ENCODE measurements at places on chromosomes 6 and 20.

DNA sequence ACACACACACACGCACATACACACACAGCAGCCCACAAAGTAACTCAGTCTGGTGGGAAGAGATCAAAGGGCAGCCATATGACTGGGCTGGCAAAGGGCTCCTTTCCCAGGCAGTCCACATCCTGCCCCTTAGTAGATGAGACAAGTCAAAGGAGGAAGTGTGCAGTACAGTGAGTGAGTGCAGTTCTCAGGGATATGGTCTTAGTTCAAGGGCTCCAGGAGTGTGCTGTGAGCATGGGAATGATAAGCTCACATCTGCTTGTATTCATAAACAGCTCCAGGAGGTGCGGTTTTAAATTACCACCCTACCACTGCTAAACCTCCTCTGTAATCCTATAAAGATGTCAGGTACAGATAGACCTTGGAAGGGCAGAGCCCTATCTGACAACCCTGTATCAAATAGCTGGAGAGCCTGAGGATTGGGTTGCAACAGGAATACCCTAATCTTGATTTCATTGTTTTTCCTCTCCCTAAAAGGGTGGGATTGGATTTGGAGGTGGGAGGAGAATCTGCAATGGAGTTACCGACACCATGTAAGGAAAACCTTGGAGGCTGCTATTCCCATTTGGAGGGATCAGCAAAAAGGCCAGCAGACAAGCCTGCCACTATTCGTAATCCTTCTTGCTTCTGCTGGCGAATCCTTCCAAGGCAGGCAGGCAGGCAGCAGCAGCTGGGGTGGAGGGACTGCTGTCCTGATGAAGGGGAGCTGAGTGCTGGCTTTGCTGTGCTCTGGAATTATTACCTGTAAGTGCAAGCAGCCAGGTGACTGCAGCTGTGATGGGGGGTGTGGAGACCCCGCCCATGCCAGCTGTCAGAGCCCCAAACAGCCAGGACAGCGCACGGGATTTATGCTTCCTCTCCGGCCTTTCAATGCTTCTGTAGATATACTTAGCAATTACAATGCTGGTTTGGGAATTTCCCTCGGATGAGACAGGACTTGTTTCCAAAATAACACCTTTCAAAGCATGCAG, 342.7 kb downstream of the PRL start:
- peak; percentile 41 for DNase-seq

DNA sequence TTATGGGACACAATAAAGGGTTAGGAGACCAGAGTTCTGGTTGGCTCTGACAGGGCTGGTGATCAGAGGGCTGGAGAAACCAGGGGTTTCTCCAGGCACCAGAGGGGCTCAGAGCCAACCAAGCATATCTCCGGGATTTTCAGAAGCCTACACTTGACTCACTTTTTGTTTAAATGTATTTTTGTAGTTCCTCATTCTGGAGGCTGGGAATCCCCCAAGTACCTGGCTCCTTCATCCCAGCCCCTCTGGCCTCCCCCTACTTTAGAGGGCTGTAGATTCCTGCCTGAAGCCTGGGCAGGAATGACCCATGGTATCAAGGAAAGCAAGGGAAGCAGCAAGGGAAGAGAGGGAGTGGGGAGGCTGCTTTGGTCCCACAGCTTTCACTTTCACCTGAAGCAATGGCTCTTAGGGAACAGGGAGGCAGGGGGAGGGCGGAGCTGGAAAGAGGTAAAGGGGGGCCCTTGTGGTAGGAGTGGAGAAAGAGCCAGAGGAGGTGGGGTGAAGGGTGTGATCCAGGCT, 973 bp downstream of the CD40 start:
- DNase-seq = no peak

- no peak for DNase-seq
Observed at GRCh38 chr6:80501636-80502035, 395.2 kb downstream of the BCKDHB start.

DNA sequence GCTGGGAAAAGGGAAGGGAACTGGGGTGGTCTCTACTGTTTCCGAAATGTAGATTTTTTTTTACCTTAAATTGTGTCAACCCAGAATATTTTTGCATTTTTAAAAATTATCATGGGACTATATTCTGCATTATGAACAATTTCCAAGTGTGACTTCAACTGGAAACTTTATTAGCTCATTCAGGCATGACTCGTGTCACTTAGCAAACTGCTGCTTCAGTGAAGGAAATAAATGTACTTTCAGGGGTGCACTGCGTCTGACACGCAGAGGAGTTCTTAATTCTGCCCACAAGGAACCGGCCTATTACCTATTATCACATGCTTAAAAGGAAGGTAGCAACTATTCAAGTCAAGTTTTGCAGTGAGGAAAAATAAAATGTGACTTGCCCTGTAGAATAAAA, 291.3 kb upstream of the PRDM1 start:
- DNase-seq = no peak

GRCh38 chr6:14634072-14634471, 516.5 kb downstream of the CD83 start:
- DNase-seq = no peak

DNA sequence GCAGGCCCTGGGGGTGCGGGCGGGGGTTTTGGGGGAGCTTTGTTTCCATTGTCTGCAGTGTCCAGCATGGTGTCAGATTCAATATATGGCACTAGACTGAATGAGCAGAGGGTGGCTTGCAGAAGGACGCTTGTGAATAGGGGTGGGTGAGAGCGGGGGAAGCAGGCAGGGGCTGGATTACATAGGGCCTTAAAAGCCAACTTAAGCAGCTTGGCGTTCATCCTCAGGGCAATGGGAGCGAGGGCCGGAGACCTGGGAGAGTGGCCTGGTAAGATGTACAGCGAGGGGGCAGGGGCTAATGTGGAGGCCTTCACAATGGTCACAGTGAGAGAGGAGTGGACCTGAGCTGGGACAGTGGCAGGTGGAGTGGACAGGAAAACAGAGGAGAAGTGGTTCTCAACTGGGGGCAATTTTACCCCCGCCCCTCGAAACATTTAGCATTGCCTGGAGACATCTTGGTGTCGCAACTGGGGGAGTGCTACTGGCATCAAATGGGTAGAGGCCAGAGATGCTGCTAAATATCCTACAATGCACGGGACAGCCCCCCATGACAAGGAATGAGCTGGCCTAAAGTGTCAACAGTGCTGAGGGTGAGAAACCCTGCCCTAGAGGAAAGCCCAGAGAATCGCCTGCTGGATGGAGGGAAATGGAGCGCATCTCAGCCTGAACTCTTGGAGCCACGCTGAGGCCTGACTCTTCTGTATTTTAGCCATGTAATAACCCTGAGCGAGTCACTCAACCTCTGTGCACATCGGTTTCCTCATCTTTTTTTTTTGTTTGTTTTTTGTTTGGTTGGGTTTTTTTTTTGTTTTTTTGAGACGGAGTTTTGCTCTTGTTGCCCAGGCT, 15.1 kb upstream of the BAK1 start:
- peak; percentile 59 for DNase-seq

DNA sequence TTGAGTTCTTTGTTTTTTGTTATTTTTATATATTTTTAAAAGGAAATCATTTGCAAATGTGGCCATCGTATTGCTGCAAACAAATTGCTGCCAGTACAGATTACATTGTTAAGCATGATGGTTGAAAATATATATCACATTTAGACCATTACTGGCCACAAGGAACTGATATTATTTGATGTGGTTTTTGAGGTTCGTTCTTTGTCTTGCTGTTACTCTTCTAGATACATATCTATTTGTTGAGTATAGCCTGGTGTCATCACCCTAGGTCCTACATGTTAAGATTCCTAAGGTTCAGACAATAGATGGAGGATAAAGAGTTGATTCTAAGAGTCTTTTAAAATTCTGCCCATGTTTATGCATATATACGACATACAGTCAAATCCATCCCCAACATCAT, 306.0 kb downstream of the FARS2 start:
- DNase-seq = no peak

DNA sequence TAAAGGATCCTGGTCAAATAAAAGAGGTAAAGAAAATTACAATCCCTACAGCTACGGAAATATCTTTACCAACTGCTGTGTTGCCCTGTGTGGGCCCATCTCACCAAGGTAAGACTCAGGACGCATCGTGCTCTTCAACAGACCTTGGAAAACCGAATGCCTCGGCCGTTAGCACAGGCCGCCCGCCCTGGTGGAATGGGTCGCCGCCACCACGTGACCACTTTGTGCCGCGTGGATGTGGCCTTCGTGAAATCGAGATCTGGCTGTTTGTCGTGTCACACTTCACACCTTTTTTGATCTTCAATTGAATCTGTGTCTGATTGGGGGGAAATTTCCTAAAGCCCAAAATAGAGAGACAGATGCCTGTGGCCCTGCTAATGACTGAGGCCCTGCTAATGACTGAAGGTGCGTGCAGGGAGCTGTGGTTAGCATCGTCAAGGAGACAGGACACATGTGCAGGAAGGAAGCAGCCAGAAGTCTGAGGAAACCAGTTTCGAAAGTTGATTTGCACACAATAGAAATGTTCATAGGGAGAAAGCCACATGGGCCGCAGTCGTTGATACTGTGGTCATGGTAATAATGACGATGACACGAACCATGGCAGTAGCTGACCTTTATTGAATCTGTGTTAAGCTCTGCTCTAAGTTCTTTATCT, 175.7 kb upstream of the SNX9 start:
- DNase-seq = no peak

DNA sequence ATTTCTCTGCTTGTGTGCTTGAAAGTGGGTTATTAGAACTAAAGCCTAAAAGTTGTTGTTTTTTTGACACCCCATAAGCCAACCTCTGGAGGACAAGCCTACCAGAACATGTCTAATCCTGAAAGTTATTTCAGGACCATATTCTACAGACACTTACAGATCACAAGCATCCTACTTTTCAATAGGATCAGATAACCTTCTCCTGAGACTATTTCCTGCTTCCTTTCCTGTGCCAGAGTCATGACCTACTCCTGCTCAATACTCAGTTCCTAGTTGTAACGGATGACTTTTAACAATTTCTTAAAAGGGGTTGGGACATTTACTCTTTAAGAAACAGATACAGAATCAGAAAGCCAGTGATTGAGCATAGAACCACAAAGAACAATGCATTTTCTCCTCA, 5.3 kb upstream of the FILIP1 start:
- no peak for DNase-seq

GRCh38 chr6:116380346-116380745, 9.6 kb downstream of the DSE start:
- no peak for DNase-seq

GRCh38 chr6:25975923-25976560, 13.4 kb downstream of the TRIM38 start:
- DNase-seq = no peak

DNA sequence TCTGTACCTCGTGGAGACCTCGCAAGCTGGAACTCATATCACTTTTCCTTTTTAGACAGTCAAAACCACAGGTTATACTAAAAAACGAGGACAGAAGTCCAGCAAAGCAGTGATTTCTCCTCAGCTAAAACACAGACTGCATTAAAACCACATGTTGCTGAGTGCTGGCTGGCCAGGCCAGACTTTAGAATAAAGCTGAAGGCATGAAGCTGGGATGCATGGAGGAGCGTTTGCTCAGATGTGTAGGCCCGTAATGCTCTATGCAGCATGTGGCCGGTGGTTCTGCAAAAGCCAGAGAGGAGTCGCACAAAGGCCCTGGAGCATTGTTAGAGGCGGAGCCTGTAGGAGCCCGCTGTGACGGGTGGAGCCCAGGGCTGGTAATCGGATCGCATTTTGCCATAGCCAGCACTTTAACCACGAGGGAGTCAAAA, 83.6 kb downstream of the SMOC2 start:
- no peak for DNase-seq

- DNase-seq = no peak
Observed at GRCh38 chr6:17494177-17494576, 100.8 kb downstream of the CAP2 start.

GRCh38 chr6:169160855-169161560, 92.6 kb downstream of the THBS2 start:
- DNase-seq = no peak

- no peak for DNase-seq
Observed at GRCh38 chr6:87660226-87660911, 41.7 kb downstream of the AKIRIN2 start.
